ENCODE measurements at places on chromosomes 1 and 21.
A peak's percentile ranks its signal among the peaks of the same experiment; 100 is the strongest.

GRCh38 chr21:44626673-44627143 lies at the start of gene KRTAP10-9:
TSS of gene KRTAP10-9 (plus strand) at chr21:44627093. CDS start at chr21:44627172, 79 bp downstream.
- no peak for DNase-seq

DNA sequence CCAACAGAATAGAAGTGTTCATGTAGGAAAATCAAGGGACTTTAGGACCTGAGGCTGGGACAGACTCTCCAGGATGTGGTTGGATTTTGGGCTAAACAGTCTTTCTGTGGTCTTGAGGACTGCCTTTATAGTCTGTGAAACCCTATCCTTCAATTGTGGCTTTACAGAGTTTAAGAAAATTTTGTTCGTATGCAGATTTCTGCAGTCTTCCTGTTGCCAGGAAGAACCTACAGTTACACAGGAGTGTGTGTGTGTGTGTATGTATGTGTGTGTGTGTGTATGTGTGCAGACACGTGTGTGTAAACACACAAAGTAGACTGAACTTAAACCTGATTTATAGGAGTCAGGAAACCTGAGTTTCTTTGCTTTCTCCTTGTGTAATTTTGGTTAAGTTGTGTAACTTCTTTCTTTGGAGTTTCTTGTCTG lies 22.8 kb downstream of the NEK7 start:
- DNase-seq = peak; percentile 43

GRCh38 chr1:25621876-25622275 lies 5.3 kb downstream of the MAN1C1 start:
- peak; percentile 33 for DNase-seq

DNA sequence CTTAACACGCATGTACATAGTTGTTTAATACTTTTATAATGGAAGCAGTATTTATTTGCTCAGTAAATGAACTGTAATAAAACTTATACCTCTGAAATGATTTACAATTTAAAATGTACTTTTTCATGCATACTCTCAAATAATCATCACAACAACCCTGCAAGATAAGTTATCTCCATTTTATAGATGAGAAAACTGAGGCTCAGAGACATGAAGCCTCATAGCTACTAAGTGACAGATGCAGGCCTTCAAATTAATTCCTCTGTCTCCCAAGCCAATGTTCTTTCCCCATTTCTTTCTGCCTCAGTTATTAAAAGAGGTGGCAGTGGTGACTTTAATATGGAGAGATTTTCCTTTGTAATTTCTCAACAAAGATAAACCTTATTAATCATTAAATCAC lies 19.6 kb upstream of the CLCA1 start:
- no peak for DNase-seq

GRCh38 chr1:170545476-170545875 lies 13.5 kb downstream of the GORAB start:
- DNase-seq = no peak

DNA sequence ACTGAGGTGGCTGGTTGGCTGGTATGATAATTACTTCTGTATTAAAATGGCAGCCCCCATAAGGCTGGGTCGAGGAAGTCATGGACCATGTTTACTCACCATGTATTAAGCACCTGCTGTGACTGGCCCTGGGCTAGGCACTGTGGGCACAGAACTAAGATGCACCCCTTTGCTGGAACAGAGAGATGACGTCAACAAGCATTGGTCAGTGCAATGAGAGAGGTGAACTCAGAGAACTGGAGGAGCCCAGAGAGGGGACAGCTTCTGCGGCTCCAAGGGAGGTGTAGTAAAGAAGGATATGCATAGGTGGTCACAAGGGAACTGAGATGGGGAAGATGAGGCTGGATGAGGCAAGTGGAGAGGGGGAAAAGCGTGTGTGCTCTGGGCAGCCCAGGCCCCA lies 88.7 kb downstream of the KAZN start:
- no peak for DNase-seq

GRCh38 chr1:56120021-56120420 lies 459.3 kb downstream of the PLPP3 start:
- no peak for DNase-seq

DNA sequence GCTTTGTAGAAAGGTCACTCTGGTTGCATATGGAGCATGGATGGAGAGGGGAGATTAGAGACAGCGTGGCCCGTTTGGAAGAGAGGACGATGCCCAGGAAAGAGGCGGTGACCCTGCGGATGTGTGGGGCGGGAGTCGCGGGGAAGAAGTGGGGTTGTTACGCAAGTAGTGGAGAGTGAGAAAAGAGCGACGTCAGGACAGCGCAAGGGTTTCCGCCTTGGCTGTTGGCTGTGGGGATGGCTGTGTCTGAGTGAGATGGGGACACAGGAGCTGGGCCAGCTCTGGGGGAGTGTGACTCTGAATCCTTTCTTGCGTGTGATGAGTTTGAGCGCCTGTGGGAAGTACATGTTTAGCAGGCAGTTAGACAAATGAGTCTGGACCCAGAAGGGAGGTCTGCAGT lies 3.8 kb downstream of the B4GALT2 start:
- DNase-seq = no peak

- no peak for DNase-seq
Observed at GRCh38 chr1:106700211-106700610, 356.3 kb upstream of the PRMT6 start.

GRCh38 chr21:42820616-42821465 lies 58.5 kb downstream of the WDR4 start:
- no peak for DNase-seq

DNA sequence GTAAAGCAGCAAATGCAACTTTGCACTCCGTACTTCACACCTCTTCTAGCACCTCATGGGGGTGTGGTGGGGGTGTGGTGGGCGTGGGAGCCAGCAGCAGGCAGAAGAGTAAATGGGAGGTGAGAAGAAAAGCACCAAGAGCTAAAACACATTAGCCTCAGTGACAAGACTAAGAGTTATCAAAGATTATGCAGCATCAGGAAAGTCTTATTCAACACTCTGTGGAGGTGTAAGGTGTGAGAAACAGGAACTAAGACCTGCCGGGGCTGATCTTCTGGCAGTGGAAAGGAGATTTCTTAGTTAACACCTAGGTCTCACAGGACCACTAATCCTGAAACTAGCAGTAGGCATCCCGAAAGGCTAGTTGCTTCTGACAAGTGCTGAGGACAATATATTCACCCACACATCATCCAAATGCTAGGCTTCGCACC lies 9.9 kb downstream of the TGFBR3 start:
- peak; percentile 17 for DNase-seq

- DNase-seq = peak; percentile 54
Observed at GRCh38 chr1:202274611-202275010, 67.1 kb downstream of the UBE2T start.

DNA sequence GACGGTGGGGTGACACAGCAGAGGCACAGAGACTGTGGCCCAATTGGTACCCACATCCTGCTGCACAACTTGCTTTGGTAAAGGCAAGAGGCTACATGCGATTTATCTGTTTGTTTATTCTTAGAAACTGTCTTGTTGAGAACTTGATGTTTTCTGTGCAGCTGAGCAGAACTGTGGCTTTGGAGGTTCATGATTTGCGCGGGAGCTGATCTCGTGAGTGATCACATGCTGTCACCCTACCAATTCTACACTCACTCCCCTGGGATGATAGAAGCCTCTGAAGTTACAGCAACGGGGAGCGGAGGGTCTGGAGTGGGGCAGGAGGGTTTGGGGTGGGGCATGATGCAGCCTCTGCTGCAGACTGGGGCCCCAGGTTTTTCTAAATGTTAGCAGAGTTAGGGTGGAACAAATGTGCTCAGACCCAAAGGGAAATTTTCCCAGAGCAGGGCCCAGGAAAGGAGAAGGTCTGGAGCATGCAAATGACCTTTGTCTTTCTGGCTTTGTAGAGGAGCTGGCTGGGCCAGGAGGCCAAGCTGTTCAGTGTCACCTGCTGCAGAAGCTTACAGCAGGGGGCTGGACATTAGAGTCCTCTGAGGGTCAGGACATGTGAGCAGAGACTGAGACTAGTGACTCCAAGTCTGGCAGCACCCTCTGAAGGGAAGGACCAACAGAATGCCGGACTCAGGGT lies 83.6 kb downstream of the GRIK3 start:
- DNase-seq = no peak

GRCh38 chr1:52102336-52103013 lies 39.4 kb upstream of the ZFYVE9 start:
- DNase-seq = no peak

DNA sequence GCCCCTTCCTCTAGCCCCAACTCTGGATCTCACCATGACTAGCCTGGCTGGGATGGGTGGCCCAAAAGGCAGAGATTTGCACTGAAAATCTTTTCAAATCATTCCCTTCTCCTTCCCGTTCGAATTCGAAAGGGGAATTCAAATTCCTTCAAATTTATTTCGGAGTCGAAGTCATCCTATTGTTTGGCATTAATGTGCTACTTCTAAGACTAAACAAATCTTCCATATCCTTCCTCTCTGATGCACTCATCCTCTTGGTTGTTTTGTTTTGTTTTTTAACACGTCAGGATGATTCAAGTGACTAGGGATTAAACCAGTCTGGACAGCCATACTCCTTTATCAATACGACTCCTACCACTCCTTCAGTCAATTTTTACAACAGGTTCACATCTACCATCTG lies 95.5 kb upstream of the SGIP1 start:
- no peak for DNase-seq

DNA sequence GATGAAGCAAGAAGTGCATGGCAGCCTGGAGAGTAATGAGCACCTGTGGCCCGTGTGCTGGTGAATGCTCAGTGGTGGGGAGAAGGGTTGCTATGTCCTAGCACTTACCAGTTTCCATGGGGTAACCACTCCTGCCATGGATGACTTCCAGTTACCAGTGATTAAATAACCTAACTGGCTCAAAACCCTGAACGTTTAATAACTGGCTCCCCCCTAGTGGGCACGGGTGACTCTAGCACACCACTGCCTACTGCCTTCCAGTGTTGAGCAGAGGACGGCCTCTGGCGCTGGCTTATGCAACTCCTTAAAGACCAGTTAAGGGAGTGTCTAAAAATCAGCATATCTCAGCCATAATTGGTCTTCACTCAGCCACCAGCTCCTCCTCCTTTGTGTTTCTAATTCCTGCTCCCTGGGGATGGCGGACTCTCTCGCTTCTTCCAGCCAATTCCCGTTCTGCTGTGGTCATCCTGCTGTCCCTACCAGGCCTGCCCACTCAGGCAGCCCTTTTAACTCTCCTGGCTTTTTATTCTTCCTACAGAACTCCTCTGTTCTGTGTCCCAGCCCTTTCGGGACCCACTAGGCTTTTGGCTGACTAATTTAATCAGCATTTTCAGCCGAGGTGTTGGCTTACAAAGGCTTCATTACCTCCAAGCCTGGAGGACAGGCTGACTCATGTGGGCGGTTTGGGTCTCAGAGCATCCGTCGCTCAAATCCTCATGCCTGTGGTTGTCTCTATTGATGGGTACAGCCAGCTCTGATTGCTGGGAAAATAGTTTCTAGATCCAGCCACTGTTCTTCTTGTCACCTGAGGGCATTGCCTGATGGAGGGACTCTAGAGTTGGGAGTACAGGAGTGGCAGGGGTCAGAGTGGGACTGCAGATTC lies 332.4 kb downstream of the CAMTA1 start:
- DNase-seq = no peak

GRCh38 chr1:236365999-236366570 lies 28.0 kb upstream of the EDARADD start:
- DNase-seq = no peak

DNA sequence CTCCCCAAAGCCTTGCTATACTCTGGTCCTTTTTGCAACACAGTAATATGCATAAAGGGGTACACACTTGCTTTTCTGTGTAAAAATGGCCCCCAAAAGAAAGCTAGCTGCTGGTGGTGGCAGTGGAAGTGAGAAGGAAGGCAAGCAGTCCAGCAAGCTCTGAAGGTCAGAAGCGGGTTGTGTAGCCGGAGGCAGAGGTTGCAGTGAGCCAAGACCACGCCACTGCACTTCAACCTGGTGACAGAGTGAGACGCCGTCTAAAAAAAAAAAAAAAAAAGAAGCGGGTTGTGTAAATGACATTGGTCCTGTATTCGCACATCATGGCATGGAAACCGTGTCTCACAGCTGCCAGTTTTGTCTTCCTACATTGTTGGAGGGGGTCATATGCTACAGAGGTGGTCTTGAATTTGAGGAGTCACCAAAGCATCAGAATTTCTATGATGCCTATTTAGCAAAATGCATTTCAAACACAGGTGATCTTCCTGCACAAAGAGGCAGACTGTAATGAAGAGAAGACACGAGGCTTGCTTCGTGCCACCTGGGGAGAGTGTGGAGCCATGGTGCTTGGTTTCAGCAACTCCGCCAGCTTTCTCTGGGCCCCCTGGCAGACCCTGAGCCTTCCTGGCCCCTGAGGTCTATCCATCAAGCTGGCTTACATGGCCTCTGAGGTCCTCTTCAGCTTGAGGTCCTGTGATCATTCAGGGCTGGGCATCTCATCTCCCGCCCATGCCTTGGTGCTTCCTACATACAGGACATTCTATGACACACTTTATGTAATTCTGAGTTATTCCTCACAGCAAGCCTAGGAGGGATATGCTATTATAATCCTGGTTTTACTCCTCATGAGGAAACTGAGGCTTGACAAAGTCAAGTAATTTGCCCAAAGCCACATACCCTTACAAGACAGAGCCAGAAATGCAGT lies 71.0 kb downstream of the TOMM20 start:
- no peak for DNase-seq

DNA sequence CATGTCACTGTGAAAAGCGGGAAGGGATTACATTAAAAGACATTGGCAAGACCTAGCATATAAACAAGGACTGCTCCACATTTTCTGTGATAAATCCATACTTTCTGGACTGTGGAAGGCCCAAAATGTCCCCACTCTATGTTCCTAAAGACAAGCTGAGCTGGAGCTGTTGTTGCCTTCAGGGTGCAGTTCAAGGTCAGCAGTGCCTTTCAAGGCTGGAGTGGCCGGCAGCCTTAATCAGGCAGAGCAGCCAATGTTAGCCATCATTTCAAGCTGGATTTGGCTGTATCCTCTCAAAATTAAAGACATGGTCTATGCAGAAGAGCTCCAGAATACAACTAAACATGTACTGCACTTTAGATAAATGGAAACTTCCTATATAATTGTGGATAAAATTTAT lies 70.4 kb upstream of the ADAM30 start:
- no peak for DNase-seq

DNA sequence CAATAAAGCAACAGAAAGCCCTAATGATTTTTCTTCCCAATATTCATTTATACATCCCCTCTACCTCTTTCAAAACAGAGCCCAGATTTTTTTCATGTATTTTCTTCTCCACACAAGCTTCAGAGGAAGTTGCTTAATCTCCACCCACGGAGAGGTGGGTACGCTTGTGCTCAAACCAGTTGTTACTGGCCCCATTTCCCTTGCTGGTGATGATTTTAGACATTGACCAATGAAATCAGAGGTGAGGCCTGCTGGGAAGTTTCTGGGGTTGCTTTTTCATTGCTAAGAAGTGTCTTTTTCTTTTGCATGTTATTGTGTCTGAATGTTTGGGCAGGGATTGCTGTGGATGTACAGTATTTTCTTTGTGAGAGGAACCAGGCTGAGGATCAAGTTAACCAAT lies 448.1 kb upstream of the B3GALT2 start:
- peak; percentile 15 for DNase-seq

DNA sequence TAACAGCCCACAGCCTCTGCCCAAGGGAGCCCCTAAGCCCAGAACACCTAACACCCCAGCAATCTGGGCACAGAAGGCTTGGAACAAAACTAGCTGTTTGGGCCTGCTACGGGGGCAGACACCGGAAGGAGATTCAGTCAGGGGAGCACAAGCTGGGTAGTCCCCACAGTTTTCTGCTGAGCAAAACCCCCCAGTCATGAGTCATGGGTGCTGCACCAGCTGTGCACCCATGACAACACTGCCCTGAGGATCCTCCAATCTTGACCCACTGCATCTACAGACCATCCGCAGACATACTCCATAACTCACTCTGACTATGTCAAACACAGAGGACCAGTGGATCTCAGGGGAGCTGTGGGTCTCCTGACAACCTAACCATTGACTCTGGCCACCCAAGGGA lies 105.1 kb downstream of the LRIG2 start:
- DNase-seq = no peak

GRCh38 chr21:14916676-14917141 lies 148.1 kb downstream of the NRIP1 start:
- no peak for DNase-seq
